Stimulated activated CD4-positive, alpha-beta T cell treated with anti-CD3 and anti-CD28 coated beads, Interleukin-12 subunit alpha, Interleukin-12 subunit beta, amount 100 ng/mL, for 48 hours (primary cell): ENCODE measurements at places on chromosomes 2 and 18.
A peak's percentile ranks its signal among the peaks of the same experiment; 100 is the strongest.

- no peak for DNase-seq
Observed at GRCh38 chr2:186912979-186913378, 64.0 kb upstream of the ZSWIM2 start.

GRCh38 chr2:200300065-200300464, 6.4 kb upstream of the SPATS2L start:
- DNase-seq, result no peak

- DNase-seq, result no peak
Observed at GRCh38 chr2:67067656-67068055, 329.5 kb upstream of the ETAA1 start.

GRCh38 chr2:174487108-174487819, 435 bp upstream of the GPR155 start:
- DNase-seq, result peak; percentile 100

DNA sequence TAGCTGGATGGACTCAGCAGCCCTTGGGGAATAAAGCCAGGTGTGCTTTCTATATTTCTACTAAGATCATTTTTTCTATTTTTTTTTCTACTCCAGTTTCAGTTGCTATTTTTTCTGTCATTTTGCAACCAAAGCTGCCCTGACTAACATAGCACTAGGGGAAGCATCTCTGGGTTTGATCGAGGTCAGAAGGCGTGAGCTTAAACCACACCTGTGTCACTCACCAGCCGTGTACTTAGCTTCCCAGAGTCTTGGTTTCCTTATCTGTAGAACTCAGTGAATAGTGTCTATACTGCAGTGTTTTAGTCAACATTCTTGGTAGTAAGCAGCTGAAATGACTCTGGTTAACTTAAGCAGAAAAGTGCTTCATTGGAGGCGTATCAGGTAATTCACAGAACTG, 489.6 kb upstream of the SPRED2 start:
- no peak for DNase-seq

GRCh38 chr2:96396095-96396494, 60.5 kb downstream of the NCAPH start:
- no peak for DNase-seq

- DNase-seq, result no peak
Observed at GRCh38 chr2:228802181-228803071, 468.7 kb downstream of the PID1 start.

- DNase-seq, result no peak
Observed at GRCh38 chr18:2602844-2603243, 31.5 kb downstream of the NDC80 start.

- no peak for DNase-seq
Observed at GRCh38 chr2:31517442-31518203, 63.1 kb downstream of the SRD5A2 start.

GRCh38 chr2:157902692-157903091, 26.6 kb upstream of the ACVR1 start:
- DNase-seq, result no peak

- no peak for DNase-seq
Observed at GRCh38 chr2:4465671-4466070, 762.3 kb downstream of the DCDC2C start.

GRCh38 chr2:128696421-128696820, 377.8 kb upstream of the HS6ST1 start:
- no peak for DNase-seq

DNA sequence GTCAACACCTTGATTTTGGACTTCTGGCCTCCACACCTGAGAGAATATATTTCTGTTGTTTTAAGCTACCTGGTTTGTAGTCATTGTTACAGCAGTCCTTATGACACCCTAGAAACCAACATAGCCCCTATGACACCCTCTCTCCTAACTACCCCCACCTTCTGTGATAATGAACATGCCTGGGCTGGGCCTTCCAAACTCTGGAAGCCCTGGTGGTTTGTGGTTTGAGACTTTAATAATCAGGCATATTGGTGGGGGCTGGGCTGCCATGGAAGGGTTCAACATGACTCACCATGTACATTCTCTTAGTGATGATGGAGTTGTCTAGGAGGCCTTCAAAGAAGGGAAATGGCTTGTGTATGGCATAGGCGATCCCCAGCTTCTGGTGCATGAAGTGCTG, 3.3 kb downstream of the SP110 start:
- no peak for DNase-seq

DNA sequence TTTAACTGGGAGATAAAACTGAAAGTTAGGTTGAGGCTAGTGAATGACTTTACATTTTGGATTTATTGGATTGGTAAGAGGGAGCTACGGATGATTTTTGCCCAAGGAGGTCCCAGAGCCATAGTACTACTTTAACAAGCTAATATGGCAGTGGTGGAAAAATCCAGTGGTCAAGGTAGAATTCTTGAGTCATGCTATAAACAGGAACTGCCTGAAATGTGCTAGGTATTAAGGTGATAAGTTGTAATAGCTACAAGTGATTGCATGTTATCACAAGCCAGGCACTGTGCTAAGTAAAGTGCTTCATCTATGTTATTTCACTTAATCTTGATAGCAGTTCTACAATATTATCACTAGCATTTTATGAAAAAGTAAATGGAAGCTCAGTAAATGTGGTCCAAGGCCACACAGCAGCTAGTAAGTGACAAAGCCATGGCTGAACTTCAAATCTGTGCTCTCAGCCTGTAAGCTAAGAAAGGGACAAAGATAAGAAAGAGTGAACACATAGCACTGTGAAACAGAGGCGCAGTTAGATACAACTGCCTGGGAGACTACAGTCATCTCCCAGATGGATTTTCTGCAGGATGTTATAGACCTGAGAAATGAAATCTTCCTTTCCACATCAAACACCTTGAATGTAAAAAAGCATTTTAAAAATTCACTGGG, 469.6 kb downstream of the TGIF1 start:
- DNase-seq, result no peak

DNA sequence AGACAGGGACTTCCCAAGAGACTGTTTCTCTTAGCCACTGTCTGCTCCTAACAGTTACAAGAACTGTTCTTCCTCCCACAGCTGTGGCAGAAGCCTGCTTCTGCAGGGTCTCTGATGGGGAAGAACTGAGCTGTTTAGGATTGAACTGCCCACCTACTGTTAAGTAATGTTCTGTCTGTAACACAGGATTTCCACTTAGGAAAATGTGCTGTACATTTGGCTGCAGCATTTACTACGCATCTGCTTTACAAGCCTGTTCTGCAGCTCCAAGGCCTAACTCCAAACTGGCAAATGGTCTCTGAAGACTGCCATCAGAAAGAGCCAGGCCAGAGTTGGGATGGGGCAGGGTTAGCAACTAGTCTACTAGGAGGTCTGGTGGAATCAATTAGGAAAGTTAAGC, 87.8 kb upstream of the UPP2 start:
- no peak for DNase-seq

GRCh38 chr18:56741685-56742084, 90.5 kb downstream of the WDR7 start:
- DNase-seq, result no peak

DNA sequence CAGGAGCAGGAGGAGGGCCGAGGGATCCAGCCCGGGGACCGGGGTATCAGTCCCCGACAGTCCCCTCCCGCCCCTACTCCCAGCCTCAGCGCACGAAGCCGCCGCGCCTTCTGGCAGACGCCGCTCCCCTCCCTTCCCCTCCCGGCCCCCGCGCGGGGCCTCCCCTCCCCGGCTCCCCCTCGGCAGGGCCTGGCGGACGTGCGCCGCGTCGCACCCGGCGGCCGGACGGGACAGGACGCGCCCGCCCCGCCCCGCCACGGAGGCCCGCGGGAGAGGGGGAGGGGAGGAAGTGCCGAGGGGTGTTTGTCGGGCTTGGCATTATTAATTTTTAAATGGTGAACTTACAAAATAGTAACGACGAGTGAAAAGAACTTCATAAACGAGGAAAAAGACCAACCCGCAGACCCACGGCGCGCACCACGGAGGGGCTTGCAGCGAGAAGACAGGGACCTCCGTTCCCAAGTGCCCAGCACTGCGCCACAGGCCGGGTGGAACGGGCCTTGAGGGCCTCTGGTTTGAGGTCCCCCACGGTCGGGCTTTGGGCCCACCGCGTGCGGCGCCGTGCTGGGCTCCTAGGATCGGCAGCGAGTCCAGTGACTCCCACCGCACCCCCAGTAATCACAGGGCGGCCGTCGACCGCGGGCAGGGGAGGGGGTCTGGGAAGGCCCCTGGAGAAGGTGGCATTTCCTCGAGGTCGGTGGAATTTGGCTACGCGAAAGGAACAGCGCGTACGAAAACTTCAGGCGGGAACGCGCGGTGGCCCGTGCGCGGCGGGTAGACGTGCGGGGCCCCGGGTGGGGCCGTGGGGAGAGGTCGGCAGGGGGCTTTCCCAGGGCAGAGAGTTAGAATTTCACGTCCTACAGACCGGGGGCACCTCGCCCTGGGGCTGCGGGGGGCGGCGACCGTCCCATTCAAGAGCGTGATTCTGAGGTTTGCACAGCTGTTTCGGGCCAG, 954 bp upstream of the CTDSP1 start:
- DNase-seq, result peak; percentile 47

- DNase-seq, result no peak
Observed at GRCh38 chr2:47842846-47843245, 59.9 kb downstream of the MSH6 start.

GRCh38 chr2:176531608-176532007, 262.4 kb downstream of the MTX2 start:
- DNase-seq, result no peak

- DNase-seq, result no peak
Observed at GRCh38 chr2:212028798-212029394, 509.7 kb downstream of the ERBB4 start.

DNA sequence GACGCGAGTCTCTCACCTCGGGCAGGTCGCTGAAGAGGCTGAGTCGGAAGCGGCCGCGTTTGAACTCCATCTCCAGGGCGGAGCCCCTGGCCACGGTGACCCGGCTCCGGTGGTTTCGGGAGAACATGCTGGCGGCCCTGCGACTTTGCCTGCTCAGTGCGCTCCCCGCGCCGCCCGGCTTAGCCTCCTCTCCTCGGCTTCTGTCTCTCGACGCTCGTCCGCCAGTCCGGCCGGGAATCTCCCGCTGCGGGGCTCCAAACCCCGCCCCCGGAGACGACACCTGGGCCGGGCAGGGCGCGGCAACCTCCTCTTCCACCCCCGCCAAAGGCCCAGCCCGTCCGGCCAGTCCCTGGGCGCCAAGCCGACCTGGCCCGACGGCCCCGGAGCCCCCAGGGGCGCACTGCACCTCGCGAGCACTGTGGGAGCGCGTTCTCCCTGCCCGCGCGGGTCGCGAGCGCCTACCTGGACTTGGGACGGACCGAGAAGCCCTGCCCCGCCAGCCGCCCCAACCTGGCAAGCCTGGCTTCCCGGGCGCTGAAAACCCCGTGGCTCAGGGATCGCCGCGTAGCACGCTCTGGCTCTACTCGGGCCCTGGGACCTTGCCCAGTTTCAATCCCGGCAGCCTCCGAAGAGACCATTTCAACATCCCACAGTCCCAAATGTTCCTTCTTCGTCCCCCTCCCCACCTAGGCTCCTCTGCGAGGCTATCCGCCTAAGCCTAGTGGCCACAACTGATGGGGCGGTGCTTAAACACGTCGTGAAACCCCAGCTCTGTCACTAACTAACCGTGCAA, at the start of gene RTKN:
Gene RTKN (minus strand): TSS at position 248 of the 793 bp plus-strand sequence. CDS start 121 bp downstream, at position 127.
- no peak for DNase-seq

- DNase-seq, result no peak
Observed at GRCh38 chr2:114661971-114662939, 219.8 kb downstream of the DPP10 start.

DNA sequence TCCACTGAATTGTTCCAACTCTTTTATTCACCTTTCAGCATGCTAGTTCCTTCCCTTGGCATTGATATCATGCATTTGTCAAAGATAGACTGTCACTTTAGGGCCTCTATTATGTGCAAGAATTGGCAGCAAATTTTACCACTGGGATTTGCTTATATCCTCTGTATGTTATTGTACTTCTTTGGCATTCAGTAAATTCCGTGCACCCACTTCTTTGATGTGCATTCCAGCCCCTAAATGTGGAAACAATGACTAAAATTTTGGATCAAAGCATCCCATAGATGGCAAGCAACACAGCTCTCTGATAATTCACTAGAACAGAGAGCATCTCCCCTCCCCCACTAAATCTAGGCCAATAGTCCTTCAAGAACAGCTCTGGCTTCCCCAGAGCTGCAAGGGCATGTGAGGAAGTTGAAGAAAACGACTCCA, 399.0 kb upstream of the HNRNPA3 start:
- DNase-seq, result no peak

DNA sequence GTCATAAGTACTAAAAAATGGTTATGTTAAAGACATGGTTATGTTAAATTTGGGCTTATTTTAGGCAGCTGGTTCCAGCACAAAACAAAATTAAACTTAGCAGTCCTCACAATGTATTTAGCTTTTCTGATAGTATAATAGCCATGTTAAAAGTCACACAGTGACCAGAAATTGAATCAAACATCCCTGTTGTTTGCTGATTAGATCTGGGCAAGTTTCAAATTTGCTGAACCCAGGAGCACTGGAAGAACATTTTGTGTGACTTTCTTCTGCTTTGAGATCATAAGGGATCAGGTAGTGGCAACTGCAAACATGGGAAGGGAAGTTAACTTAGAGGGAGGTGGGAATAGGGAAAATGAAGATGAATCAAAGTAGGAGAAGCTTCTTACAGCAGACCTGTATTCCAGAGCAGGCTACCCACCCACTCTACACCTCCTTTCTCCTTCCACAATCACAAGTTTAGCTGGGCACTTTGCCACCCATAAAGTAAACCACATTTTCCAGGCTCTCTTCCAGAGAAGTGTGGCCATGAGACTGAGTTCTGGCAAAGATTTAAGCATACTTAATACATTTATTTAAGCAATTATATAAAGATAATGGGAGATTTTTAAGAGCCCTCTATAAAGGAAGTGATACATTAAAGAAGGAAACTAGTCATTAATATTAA, 616.1 kb upstream of the LRATD1 start:
- DNase-seq, result no peak

DNA sequence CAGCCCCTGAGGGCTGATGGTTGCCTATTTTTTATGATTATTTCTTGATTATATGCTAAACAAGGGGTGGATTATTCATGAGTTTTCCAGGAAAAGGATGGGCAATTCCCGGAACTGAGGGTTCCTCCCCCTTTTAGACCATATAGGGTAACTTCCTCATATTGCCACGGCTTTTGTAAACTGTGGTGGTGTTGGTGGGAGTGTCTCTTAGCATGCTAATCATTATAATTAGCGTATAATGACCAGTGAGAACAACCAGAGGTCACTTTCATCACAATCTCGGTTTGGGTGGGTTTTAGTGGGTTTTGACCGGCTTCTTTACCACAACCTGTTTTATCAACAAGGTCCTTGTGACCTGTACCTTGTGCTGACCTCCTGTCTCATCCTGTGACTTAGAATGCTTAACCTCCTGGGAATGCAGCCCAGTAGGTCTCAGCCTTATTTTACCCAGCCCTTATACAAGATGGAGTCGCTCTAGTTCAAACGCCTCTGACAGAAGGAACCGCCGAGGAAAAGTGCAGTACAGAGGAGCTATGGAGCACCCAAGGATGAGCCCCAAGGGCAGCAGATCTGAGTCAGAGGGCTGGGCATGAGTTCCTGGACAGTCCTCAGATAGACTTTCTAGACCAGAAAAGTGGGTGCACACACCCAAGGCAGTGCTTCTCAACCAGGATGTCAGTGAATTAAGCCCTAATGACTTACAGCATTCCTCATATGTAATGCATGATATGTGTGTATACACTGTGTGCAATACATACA, 37.1 kb upstream of the ASAP2 start:
- no peak for DNase-seq

GRCh38 chr2:240759459-240759858, 60.6 kb downstream of the KIF1A start:
- DNase-seq, result no peak
